ENCODE measurements at places on chromosomes 2 and 18.

- DNase-seq, result no peak
Observed at GRCh38 chr2:943821-944220, 6.8 kb upstream of the SNTG2 start.

- DNase-seq, result no peak
Observed at GRCh38 chr2:75539955-75540716, 20.6 kb downstream of the EVA1A start.

- DNase-seq, result no peak
Observed at GRCh38 chr2:16034975-16035746, 94.8 kb downstream of the MYCN start.

- DNase-seq, result no peak
Observed at GRCh38 chr2:29368659-29369040, 253.4 kb downstream of the CLIP4 start.

GRCh38 chr2:23528171-23528570 is 143.2 kb downstream of the KLHL29 start:
- no peak for DNase-seq

- DNase-seq, result no peak
Observed at GRCh38 chr2:211049321-211050018, 493.1 kb downstream of the CPS1 start.

DNA sequence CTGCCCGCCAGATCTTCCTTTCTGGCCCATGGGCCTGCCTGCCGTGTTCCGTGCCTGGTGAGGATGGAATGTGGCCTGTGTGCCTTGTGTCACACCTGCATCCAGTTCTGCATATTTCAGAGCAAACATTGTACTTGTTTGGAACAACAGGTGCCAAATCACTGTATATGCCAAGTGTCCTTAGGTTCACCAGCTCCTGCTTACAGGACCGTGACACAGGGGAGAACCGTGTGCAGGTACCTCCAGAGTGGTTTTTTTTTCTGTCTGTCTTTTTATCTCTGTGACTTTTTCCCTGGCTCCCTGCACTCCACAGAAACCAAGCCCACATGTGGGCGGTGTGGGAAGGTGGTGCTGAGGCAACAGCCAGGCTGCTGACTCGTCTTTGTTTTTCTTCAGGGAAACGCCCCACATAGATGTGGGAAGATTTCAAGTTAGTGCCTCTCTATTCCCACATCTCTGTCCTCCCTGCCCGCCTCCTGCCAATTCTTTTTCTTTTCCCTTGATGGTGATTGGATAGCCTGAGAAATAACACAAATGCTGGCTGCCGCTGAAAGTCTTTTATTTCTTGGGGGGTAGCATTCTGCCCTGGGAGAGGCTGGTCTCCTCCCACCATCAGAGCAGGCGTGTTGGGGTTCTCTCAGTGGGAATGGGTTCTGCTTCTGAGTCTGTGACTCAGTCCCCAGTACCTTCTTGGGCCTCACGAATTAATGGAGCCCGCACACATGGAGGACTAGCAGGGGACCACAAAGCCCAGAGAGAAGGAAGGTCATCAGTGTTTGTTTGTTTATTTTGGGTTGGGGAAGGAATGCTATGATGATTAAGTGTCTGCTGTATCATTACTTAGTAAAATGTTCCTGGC is 21.4 kb downstream of the GRHL1 start:
- DNase-seq, result no peak

GRCh38 chr2:237966250-237966564 is 607 bp upstream of the UBE2F start:
- DNase-seq, result no peak

GRCh38 chr2:45834372-45834771 is 182.9 kb downstream of the PRKCE start:
- DNase-seq, result no peak

DNA sequence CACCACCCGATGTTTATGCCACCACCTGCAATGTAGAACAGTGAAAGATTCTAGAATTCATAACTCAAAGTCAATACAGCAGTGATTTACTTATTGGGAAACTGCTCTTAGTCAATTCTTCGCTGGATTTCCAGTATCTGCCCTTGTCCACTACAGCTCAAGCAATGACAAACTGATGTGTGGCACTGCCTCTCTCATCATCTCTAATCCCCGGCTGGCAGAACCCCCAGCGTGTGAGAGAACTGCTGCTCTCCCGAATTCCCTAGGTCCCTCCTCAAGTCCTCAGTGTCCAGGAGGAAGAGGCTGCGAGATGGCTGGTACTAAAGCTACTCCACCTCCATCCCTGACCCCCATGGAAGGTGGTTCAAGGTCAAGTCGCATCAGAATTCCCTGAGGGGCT is 1.6 kb downstream of the TXNL4A start:
- DNase-seq, result no peak

- DNase-seq, result no peak
Observed at GRCh38 chr2:233063269-233063975, 3.3 kb downstream of the INPP5D start.

GRCh38 chr2:37780387-37780676 is 108.9 kb upstream of the CDC42EP3 start:
- no peak for DNase-seq

- DNase-seq, result no peak
Observed at GRCh38 chr2:43131890-43132682, 94.3 kb downstream of the ZFP36L2 start.

GRCh38 chr2:170500104-170500503 is 215.0 kb upstream of the SP5 start:
- no peak for DNase-seq
